ENCODE measurements at places on chromosomes 1 and 21. TPM values are rescaled to one million over a fixed set of nuclear protein-coding genes. Genes with fewer than 3 reads are reported as not detected.

Gene TBX19
- polyA plus RNA-seq: 1.0 TPM

Gene ADAM30
- not detected for polyA plus RNA-seq

Gene SPATA46
- polyA plus RNA-seq: not detected

Gene CELA3A
- polyA plus RNA-seq: not detected

DNA sequence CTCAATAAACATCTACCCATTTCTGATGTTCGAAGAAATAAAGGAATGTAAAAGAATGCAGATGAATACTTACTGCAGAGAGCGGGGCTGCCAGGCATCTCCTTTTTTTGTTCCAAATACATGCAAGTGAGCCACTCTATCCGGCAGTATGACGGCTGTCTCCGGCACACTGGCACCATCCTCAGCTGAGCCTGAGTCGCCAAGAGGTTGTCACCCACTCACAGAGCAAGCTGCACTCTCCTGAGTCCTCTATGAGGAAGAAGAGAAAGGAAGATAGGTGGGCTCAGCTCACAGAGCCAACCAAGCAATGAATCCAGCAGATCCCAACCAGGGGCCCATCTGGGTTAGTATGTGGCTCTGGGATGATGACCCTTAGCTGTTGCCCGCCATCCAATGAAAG lies 65.3 kb downstream of the CD46 start:
- no peak for DNase-seq

DNA sequence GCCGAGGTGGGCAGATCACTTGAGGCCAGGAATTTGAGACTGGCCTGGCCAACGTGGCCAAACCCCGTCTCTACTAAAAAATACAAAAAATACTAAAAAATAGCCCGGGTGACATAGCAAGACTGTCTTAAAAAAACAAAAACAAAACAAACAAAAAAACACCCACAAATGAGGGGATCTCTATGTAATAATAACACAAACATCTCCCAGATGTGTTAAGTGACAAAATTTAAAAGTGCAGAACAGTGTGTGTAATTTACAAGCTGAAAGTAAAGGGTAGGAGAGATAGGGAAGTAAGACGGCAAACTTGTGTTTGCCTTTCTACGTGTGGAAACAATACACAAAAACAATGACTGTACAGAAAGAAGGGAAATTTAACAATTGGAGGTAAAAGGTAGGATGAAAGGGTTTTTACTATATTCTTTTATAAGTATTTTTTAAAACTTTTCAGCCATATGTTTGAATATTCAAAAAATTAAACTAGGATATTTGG lies 36.3 kb downstream of the ARID4B start:
- DNase-seq: no peak

DNA sequence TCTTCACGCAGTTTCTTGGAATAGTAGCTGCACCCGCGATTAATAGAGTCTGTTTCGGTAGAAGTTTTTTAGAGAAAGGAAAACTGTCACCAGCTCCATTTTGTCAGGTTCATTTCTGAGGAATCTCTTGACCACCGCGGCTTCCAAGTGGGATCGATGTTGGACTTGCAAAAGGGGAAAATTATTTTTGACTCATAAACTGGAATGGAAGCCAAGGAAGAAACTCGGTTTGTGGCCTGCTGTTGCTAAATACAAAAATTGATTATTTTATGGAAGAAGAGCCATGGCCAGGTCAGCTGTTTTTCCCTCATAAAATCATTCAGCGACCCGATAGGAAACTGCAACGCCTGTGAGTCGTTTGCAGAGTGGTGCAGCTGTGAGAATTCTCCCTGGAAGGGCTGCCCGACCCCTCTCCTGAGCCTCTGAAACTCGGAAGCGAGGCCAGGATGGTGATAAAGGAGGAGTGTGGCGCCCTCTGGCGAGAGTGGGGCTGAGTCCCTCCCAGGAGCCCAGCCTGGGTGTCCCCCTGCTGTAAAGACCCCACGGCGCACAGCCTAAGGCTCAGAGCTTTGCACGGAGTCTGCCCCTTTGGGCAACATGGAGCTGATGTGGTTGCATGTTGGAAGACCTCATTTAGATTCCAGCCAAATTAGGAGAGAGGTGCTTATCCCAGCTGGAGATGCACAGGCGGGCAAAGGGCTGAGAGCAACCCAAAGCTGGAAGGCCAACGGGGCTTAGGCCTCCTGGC lies 83.6 kb upstream of the SLC25A33 start:
- DNase-seq: no peak

- DNase-seq: no peak
Measured at GRCh38 chr1:39680751-39681150, 8.8 kb upstream of the NT5C1A start.

DNA sequence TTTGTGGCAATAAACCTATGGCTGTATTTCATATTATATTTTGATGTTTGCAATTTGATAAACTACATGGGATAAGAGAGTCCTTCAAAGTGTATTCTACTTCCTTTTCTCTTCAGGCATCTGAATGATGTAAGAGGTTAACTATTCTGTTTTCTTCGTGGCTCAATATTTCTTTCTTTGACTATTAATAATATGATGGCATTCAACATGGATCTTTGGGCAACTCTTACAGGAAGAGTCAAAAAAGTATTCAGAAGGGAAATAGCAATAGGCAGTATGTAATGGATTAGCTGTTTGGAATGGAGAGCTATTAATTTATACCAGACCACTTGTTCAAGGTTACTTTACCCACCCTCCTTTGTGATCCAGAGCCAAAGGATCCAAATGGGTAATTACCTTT lies 74.4 kb downstream of the HMCN1 start:
- no peak for DNase-seq

GRCh38 chr1:82371844-82372498 lies 571.2 kb downstream of the ADGRL2 start:
- DNase-seq: no peak

DNA sequence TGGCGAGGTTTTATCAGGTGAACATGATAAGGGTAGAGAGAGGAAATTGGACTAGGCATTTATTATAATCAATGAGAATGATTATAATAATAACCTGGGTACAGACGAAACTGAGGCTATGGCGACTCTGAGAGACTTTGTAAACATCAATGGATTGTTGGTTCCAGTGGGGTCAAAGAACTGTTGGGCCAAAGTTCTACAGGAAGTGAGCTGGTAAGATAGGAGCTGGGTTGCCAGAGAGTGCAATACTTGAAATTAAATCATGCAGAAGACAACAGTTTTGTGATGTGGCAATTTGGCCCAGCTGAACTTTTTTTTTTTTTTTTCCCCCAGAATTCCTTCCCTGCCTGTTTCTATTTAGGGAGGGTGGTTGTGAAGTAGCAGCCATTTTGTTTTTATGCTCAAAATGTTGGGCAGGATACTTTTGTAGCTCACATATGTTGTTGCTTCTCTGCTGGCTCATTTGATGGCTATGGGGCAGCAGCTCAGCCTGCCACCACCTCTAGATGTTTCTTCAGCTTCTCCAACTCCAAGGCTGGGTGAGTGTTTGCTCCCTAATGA lies 286.5 kb upstream of the B3GALT2 start:
- no peak for DNase-seq

DNA sequence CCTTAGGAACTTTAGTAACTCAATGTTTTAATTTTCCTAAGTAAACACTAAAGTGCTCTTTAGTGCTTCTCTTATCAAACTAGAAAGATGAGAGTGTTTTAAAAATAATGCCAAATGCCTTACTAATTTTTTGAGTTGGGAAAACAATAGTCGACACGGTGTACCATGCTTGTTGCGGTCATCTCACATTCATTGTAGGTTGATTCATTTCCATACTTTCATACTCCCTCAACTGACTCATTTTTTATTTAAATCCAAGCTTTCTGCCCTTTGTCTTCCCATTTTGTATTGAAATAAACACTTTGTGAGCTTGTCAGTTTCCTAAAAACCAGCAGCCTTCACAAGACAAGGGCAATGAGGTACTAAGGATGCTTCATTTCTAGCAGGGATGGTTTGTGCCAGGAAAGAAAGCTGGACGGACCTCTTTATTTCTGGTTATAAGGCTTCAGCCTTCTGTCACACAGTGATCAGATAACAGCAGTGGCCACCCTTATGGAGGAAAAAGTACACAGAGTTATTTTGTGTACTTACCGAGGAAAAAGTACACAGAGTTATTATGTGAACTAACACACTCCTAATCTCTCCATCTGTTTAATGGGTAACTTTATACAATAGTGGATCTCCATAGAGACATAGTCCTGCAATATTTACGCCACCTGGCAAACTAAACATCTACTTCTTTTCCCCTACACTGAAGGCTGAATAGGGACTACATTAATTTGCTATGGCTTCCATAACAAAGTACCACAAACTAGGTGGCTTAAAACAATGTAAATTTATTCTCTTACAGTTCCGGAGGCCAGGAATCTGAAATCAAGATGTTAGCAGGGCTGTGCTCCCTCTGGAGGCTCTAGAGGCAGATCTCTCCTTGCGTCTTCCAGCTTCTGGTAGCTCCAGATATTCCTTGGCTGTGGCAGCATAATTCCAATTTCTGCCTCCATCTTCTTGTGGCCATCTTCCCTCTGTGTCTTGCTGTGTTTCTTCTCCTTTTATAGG lies 13.0 kb upstream of the CCDC190 start:
- peak; percentile 43 for DNase-seq

GRCh38 chr1:198929961-198930599 lies 291.2 kb downstream of the PTPRC start:
- no peak for DNase-seq

DNA sequence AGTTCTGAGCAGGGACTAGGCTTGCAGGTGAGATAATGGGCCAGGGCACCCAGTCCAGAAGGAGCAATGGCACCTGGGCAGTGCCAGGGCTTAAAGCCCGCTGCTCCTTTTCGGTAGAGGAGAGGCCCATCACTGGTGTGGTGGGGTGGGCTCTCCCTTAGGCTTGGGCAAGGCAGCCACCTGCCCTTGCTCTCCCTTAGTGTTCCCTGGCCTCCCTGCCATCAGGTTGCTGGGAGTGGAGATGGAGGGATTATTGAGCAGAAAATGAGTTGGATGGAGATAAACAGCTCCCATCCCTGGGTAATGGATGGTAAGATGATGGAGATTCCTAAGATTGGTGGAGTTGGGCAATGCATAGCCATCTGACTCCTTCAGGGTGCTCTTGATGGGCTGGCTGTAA lies 7.9 kb downstream of the MYOG start:
- DNase-seq: no peak

DNA sequence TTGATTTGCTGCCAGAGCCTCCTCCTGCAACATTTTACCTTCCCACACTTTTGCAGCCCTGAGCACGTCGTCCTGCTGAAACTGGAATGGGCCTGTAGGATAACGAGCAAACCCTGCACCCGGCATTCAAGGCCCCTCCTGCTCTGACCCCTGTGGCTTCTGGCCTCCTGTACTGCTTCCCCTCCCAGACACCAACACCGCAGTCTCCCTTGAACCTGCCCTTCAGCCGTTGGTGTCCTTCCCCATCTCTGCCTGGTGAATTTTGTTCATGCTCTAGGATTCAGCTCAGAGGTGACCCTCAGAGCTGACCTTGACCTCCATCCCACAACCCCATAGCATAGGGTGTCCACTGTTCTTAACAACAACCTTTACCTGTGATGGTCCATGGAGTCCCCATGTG lies 535.1 kb downstream of the MATN1 start:
- DNase-seq: no peak

DNA sequence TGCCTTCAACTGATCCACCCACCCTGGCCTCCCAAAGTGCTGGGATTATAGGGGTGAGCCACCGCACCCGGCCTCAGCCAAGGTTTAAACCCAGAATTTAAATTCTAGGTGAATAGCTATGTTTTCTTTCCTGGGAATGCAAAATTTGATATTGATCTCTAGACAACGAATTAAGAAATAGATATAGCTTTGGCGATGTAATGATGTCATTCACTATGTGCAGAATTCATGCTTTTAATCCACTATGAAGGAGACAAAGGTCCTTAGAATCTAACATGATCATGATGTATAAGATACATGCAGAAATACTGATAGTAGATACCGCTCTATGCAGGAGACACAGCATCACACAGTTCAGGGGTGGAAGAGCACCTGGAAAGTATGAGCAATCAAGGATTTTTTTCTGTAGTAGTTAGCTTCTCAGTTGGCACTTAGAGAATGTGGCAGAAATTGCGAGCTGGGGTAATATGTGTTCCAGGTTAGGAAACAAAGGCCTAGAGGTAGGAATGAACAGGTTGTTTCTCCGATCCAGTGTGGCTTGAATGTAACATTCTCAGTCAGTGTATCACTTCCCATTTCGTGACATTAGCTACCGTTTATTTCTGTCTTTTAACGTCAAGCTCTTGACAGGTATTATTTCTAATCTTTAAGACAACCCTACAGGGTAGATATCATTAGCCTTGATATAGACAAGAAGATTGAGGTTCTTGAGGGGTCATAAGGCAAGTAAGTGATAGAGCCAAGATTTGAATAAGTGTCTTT lies 3.0 kb upstream of the CEP350 start:
- no peak for DNase-seq

- no peak for DNase-seq
Measured at GRCh38 chr1:235069577-235070563, 58.8 kb downstream of the TOMM20 start.

- no peak for DNase-seq
Measured at GRCh38 chr1:199979071-199979470, 48.4 kb upstream of the NR5A2 start.

All from AG04450 (cell line).